ENCODE measurements at places on chromosomes 16 and 17.

DNA sequence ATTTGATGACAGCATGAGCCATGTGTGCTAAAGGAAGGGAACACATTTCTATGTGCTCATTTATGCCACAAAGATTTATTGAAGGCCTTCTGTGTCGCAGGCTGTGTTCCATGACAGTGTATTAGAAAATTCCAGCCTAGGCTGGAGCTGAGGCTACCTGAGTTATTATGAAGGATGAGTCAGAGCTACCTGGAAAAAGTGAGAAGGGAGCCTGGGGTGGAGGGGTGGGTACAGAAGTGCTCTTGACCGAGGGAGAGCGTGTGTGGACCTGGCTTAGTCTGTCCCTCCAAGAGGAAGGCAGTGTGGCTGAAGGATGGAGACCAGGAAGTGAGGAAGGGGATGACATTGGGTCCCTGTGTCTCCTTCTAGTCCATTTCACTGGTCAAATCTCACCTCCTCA lies 98.3 kb downstream of the N4BP1 start:
- no peak for DNase-seq

- peak; percentile 55 for DNase-seq
Measured at GRCh38 chr17:40803617-40804082, 3.9 kb upstream of the KRT28 start.

- no peak for DNase-seq
Measured at GRCh38 chr17:12229335-12229734, 208.7 kb downstream of the MAP2K4 start.

DNA sequence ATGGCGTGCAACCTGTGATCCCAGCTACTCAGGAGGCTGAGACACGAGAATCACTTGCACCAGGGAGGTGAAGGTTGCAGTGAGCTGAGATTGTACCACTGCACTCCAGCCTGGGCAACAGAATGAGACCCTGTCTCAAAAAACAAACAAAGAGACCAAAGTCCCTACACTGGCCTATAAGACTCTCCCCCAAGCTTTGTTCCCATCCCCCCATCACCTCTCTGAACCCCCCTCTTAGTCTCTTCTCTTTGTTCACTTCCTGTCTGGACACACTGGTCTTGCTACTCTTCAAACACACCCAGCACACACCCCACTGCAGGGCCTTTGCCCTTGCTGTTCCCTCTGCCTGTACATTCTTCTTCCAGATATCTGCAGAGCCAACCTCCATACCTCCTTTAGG lies 7.8 kb upstream of the SCNN1B start:
- DNase-seq = no peak

- no peak for DNase-seq
Measured at GRCh38 chr17:3989041-3989886, 25.0 kb upstream of the ATP2A3 start.

DNA sequence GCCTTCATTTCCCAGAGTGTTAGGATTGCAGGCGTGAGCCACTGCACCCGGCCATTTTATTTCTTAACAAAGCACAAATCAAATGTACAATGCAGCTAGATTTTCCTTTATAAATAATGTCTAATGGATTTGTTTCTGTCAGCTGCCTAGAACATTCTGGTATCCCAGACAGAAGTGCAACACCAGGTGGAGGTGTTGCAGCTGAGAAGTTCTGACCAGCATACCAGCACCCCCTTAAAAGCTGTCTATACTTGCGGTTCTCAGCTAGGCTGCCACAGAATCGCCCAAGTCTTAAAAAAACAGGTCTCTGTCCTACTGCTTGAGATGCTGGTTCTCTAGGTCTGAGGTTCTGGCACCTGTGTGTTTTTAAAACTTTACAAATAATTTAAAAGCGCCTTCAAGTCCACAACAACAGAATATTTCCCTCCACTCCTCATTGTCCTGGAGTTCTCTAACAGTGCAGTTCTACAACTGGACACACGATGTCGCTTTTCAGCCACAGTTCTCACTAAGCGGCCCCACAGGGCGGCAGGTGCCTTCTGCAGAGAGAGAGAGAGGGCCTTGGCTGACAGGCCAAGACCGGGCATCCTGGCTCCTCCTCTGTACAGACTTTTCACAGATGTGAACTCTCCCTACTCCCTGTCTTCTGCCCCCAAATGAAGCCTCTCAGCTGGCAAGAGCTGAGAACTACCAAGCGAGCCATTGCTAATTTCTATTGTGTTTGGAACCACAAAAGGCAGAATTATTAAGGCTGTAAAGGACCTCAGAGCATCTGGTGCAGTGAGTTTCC lies 32.6 kb upstream of the MEOX1 start:
- DNase-seq = peak; percentile 86
